Breast epithelium (tissue), 4 donors: ENCODE measurements at places on chromosomes 5 and 9.

DNA sequence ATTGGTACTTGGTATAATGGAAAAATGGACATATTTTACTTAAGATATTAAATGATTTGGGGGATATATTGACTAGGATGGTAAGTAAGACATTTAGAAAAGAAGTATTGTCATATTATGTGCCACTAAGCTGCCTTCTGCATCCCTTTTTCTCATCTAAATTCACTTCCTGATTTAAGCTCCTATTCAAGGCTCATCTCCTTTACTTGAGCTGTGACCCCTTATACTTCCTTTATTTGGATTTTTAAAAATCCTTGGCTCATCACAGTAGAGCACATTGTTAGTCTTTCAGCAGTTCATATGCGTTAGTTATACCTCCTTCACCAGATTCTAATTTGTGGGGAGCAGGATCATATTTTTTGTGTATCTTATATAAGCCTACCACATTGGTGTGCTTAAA is 6.6 kb downstream of the COMMD10 start:
- DNase-seq = no peak

GRCh38 chr9:85508616-85509015 is 233.1 kb downstream of the AGTPBP1 start:
- DNase-seq = no peak

DNA sequence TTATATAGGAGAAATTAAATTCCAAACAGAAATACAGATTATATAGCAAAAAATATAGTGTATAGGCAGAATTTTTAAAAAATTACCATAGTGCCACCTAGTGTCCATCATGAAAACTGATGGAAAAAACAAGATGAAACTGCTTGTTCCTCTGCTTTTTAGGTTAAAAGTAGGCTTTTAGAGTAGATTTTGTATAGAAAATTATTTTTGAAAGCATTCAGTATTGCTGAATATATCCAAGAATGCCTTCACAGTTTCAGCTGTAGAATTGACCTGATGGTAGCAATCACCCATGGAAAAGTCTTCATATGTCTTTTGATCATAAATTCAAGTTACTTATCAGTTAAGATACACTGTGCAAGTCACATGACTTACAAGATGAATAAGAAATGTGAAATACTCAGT is 19.7 kb downstream of the RIOK2 start:
- DNase-seq = no peak

- no peak for DNase-seq
These were observed 4.0 kb upstream of the ZSWIM6 start for GRCh38 chr5:61327760-61328753.

DNA sequence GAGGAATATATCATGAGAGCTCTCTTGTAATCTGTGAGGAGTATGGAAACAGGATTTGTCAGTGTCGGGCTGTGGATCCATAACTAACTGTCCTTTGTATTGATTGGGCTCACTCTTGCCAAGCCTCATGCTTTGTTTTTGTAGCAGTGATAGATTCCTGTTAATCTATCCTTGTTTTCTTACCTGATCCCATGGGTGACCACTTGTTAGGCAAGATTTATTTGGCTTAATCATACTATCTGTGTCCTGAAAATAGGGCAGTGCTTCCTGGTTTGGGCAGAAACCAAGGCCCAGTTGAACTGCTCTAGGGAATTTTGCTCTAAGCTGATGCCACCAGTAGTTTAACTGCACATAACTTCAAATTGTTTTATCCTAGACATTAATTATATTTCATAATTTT is 6.1 kb downstream of the NDFIP1 start:
- no peak for DNase-seq

DNA sequence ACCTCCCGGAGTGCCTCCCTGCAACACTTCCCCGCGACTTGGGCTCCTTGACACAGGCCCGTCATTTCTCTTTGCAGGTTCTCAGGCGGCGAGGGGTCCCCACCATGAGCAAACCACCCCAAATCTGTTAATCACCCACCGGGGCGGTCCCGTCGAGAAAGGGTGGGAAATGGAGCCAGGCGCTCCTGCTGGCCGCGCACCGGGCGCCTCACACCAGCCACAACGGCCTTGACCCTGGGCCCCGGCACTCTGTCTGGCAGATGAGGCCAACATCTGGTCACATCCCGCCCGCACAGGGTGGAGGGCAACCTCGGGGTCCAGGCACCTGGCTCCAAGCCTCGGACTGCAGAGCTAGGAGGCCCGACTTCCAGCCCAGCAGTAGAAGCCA is 776 bp upstream of the TERT start:
- DNase-seq = no peak

DNA sequence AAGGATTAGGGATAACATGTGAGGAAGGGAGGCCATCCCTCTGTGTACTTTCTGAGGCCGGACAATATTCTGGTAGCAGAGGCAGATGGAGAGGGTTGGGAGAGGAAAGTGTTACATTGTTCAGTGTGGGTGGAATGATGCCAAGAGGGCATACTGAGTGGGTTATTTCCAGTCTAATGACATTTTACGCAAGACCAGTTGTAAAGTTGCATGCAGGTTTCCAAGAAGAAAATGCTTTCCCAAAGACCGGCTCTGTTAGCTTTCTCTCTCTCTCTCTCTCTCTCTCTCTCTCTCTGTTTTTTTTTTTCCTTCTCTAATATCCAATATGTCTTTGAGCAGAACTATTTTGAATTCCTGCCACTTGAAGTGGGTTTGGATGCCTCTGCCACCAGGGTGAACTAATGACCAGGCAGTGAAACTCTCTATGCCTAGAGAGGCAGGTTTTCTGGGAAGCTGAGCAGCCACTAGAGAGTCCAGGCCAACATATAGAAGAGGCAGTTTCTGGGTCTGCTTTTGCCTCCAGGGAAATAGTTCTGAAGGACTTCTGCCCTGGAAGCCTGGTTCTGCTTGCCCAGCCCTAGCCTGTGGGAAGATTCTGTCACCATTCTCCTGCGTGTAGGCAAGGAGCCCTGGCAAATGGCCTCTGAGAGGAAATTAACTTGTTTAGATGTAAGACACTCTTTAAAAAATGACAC is 24.4 kb upstream of the ZNF366 start:
- DNase-seq = no peak

- DNase-seq = no peak
These were observed 116.3 kb downstream of the MED27 start for GRCh38 chr9:131963072-131964030.

- DNase-seq = no peak
These were observed 126.2 kb upstream of the CHD1 start for GRCh38 chr5:99054972-99055371.
